ENCODE measurements at places on chromosomes 5 and 9.

DNA sequence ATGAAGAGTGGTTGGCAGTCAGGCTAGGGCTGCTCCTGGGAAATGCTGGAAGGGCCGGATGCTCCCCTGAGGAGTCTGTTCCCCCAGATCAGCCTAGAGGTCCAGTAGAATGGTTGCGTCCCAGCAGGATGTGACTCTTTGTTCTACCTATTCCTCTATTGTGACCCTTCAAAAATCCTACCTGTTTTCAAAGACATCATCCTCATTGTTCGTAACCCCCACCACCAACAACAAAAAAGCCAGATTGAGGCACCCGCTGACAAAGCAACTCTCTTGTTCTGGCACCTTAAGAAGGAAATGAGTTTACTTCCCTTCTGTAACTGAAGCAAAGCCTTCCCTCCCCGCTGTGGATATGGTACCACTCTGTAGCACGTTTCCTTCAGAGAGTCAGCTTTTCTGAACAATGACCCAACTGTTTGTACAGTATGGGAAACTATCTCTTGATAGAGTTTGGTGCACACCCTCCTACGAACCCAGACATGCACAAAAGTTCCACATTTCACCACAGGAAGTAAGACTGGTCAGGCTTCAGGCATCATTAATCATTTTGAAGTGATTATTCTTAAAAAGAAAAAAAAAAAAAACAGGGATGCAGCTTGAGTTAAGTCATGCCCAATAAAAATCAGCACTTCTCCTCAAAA, 207.2 kb downstream of the ENC1 start:
- no peak for DNase-seq

DNA sequence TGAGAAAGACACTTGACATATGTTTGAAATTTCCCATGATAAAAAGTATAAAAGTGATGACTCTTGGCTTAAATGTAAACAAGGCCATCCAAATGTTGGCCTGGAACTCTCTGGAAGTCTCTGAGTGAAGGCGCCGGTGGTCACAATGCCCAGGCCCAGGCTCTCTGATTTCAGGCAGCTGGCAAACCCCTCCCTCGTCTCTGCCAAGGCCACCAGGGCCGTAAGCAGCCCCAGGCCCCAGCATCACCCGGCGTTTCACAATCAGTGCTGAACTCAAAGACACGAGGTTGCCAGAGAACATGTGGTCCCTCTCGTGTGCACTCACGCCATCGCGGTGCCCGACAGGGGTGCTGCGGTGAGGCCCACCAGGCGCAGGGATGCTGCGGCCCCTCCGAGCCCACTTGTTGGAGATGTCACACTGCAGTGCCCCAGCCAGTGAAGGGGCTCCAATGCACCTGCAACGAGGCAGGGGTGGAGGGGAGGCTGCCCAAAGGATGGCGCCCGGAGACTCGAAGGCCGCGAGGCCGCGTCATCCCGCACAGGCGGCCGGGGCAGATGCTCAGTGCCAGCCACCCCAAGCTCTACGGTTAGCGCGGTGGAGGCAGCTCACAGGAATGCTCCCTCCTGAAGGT, 15.0 kb downstream of the LPCAT1 start:
- DNase-seq: no peak

- no peak for DNase-seq
These were observed 706.6 kb upstream of the RGMB start for GRCh38 chr5:98066910-98067309.

DNA sequence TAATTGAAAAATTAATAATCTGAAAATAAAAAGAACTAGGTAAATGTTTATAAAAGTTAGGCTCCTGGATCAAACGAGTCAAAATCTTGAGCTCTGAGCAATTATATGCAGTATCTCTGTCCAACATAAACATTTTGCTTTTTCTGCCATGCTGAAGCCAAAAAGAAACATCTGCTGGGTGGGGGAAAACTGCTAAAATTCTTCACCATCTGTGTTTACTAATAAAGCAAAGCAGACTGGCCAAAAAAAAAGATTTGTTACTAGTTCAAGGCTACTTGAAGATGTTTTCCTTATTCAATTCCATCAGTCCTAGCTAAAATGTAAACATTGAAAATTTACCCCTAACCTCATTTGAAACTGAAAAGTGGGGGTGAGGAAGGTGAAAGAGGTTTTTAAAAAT, 29.7 kb downstream of the GTF3C4 start:
- no peak for DNase-seq

DNA sequence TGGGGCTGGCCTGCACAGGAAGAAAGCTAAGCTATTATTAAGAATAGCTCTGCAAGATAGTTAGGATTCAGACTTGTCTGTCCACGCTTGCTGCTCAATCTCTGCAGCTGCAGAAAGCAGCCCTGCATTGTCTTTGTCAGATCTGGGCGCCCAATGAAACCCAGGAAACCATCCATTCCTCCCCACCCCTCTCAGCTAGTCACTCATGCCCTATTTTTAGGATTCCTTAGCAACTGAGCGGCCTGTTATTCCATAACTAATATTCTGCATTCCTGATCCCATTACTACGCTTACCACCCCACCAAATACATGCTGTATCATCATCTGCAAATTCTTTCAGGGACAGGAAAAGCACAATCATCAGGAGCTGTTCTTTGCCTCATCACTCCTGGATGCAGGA, 52.9 kb upstream of the APC start:
- DNase-seq: no peak

DNA sequence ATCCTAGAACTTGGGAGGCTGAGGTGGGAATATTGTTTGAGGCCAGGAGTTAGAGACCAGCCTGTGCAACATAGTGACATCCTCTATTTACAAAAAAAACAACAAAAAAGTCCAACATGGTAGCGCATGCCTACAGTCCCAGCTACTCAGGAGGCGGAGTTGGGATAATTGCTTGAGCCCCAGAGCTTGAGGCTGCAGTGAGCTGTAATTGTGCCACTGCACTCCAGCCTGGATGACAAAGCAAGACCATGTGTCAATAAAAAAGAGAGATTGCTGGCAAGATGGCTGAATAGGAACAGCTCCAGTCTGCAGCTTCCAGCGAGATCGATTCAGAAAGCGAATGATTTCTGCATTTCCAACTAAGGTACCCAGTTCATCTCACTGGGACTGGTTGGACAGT, 54.8 kb upstream of the FBXL17 start:
- DNase-seq: no peak

- no peak for DNase-seq
These were observed 77.0 kb upstream of the COL5A1 start for GRCh38 chr9:134564431-134565170.

DNA sequence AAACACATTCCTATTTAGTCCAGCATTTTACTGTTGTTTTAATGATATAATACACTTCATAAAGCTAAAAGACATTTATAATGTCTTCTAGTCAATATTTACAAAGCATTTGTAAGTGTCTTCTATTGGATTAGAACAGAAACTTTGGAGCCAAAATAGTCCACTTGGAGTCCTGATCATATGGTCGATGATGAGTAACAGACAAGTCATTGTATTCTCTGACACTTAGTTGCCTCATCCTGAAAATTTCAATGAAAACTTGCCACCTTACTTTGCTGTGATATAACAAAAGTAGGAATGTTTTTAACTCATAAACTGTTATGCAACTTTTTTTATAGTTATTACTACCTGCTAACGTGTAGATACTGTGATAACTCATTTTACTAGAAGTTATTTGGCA, 132.5 kb downstream of the GABRB2 start:
- no peak for DNase-seq
